Astrocyte of the spinal cord (primary cell): ENCODE measurements at places on chromosomes 1 and 21.

DNA sequence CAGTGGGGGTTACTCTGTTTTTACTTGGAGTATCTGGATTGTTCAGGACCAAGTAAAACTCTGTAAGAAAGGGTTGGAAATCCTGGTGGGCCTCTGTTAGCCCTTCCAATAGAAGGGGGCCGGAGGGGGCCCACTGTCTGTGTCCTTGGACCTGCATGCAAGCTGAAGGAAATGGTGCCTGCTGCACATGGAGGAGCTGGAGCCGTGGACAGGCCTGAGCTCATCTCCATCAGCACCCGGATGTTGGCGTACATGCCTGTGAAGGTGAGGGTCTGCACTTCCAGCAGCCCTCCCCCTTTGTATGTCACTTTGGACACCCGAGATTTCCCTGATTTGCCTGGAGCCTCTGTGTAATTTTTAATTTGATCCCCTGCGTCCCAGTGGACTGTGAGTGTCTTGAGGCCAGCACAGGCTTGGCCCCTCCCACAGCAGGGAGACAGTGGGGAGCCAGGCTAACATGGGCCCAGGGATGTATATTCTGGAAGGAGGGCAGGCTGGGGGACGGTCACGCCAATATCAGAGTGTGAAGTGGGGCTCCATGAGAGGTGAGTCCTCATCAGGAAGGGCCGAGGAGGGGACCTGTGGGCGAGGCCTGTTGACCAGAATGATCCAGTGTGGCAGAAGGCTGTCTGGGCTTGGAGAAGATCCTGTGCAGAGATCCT, 16.8 kb downstream of the GALNT2 start:
- no peak for DNase-seq

- DNase-seq: peak; percentile 42
Observed at GRCh38 chr1:113758631-113759332, 504 bp downstream of the PHTF1 start.

- no peak for DNase-seq
Observed at GRCh38 chr1:58779059-58779754, 4.6 kb downstream of the JUN start.

DNA sequence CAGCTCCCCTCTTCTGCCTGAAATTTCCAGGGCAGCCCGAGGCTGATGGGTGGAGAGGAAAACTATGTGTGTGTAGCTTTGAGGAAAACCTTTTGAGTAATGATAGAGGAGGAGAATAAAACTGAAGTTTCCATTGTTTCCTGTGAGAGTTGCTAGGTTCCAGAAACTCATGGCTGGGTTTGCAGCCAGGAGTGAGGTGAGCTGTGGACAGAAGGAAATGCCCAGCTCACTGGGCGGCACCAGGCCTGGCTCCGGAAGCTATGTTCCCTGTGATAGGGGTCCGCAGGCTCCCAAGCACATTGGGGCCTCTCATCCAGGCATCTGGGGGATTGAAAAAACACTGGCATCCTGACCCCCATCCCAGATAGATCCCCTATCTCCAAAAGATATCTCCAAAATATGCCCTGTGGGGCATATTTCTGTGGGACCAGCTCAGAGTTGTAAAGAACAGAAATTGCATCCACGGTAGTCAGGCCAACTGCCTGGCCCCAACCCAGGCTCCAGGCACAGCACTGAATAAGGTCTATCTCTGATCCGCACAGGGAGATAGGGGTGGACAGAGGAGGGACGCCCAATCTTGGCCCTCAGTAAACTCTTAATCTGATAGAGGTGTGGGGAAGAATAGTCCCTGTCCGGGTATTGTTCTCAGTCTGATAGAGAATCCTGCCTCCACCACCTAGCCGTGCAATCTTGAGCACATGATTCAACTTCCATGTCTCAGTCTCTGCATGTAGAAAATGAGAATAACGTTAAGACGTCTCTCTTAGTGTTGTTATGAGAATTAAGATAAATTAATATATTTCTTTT, 1.8 kb upstream of the HSPG2 start:
- DNase-seq: no peak

- DNase-seq: no peak
Observed at GRCh38 chr1:25476186-25477097, 45.7 kb downstream of the MACO1 start.

DNA sequence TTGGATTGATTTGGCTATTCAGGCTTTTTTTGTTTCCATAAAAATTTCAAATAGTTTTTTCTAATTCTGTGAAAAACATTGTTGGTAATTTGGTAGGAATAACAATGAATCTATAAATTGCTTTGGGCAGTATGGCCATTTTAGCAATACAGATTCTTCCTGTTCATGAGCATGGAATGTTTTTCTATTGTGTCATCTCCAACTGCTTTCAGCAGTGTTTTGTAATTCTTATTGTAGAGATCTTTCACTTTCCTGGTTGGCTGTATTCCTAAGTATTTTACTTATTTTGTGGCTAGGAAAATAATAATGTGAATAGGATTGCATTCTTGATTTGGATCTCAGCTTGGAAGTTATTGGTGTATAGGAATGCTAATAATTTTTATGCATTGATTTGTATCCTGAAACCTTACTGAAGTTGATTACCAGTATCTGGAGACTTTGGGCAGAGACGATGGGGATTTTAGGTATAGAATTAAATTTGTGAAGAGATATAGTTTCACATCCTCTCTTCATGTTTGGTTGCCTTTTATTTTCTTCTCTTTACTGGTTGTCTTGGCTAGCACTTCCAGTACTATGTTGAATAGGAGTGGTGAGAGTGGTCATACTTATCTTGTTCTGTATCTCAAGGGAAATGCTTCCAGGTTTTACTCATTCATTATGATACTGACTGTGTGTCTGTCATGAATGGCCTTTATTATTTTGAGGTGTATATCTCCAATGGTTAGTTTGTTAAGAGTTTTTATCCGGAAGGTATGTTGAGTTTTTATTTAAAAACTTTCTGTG, 57.3 kb downstream of the DRAM2 start:
- peak; percentile 10 for DNase-seq

DNA sequence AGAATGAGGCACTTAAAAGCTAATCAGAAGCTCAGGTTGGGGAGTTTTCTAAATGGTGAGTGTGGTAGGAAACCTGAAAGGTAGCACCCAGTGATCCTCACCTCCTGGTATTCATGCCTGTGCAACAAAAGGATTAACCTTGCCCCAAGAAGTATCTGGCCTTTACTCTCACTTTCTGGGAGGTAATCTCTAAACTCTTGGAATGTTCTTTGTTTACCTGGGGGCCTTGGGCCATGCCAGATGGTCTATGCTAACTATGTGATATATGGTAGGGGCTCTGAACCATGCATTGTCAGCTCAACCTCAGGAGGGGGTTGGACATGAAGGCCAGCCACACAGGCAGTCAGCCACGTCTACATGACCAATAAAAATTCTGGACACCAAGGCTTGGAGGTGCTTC, 24.4 kb upstream of the TRIM33 start:
- DNase-seq: no peak

GRCh38 chr1:28392027-28392652, 22.6 kb downstream of the PHACTR4 start:
- DNase-seq: peak; percentile 79

DNA sequence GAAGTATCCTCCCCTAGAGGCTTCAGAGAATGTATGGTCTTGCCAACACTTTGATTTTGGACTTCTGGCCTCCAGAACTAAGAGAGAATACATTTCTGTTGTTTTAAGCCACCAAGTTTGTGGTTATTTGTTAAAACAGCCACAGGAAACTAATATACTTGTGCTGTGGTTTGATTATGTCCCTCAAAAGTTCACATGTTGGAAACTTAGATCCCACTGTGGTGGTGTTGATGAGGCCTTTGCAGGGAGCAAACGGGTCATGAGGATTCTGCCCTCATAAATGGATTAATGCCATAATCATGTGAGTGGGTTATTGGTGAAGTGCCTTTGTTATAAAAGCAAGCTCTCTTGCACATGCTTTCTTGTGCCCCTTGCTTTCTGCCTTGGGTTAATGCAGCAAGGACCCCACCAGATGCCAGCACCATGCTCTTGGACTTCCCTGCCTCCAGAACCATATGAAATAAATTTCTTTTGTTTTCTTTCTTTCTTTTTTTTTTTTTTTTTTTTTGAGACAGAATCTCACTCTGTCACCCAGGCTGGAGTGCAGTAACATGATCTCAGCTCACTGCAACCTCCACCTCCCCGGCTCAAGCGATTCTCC, 157.3 kb downstream of the CLIC6 start:
- no peak for DNase-seq
